ENCODE measurements at places on chromosomes 5 and 9. TPM values are rescaled to one million over a fixed set of nuclear protein-coding genes. Genes with fewer than 3 reads are reported as not detected.

- peaks cover 36% of the 10 kb centered on the region for H3K4me1 ChIP-seq
- DNase-seq: no peak
- no peaks in the 10 kb centered on the region for H3K27me3 ChIP-seq
- H3K36me3 ChIP-seq: no peaks in the 10 kb centered on the region
- H3K27ac ChIP-seq: peak overlapping the region; percentile 88
- H3K4me3 ChIP-seq: peak overlapping the region; percentile 51
These were observed 658 bp downstream of the PDCD1LG2 start for GRCh38 chr9:5510989-5511388.

GRCh38 chr9:83185488-83186154 is 122.7 kb upstream of the RASEF start:
- no peak overlapping the region for H3K4me3 ChIP-seq
- H3K4me1 ChIP-seq: no peaks in the 10 kb centered on the region
- peaks cover 6% of the 10 kb centered on the region for H3K27me3 ChIP-seq
- no peak for DNase-seq
- H3K27ac ChIP-seq: no peak overlapping the region

DNA sequence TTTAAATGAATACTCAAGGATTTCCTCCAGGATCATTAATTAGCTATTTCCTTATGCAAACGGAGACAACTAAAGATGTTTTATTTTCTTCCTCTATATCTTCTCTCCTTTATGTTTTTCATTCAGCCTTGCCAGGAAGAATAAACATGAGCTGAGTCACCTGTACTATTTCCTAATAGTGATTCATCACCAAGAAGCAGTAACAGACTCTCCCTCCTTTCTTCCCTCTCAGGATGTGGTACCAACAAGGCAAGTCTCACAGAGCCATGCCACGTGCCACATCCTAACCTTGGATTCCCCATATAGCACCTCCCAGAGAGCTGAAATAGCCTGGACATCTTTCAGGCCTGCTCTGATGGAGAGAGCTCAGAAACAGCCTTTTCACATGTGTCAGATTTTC is 758.6 kb upstream of the DMAC1 start:
- no peak overlapping the region for H3K4me3 ChIP-seq
- no peak for DNase-seq
- H3K36me3 ChIP-seq: no peaks in the 10 kb centered on the region
- no peaks in the 10 kb centered on the region for H3K27me3 ChIP-seq
- no peak overlapping the region for H3K27ac ChIP-seq

PLEKHG4B gene
- not detected for total RNA-seq

NOL8 gene
- total RNA-seq: 46.5 TPM

GRCh38 chr5:35924950-35925722 is 13.3 kb downstream of the CAPSL start:
- H3K4me3 ChIP-seq: peak overlapping the region; percentile 69
- peak; percentile 90 for DNase-seq
- H3K36me3 ChIP-seq: peaks cover 2% of the 10 kb centered on the region
- H3K27ac ChIP-seq: peak overlapping the region; percentile 86
